ENCODE measurements at places on chromosomes 6 and 20. TPM values are rescaled to one million over a fixed set of nuclear protein-coding genes. Genes with fewer than 3 reads are reported as not detected.

The C6orf141 gene
- 56.2 TPM for total RNA-seq

The DOK5 gene
- not detected for total RNA-seq

The MYLK4 gene
- total RNA-seq: 0.87 TPM

The PRR18 gene
- not detected for total RNA-seq

The MLN gene
- not detected for total RNA-seq
